ENCODE measurements at places on chromosomes 3 and 15. TPM values are rescaled to one million over a fixed set of nuclear protein-coding genes. Genes with fewer than 3 reads are reported as not detected.
A peak's percentile ranks its signal among the peaks of the same experiment; 100 is the strongest.

The MAN2A2 gene
- 32.4 TPM for total RNA-seq

GRCh38 chr15:27768732-27769475 lies 330.2 kb downstream of the OCA2 start:
- peak; percentile 12 for DNase-seq

The TTLL13 gene
- 0.31 TPM for total RNA-seq

DNA sequence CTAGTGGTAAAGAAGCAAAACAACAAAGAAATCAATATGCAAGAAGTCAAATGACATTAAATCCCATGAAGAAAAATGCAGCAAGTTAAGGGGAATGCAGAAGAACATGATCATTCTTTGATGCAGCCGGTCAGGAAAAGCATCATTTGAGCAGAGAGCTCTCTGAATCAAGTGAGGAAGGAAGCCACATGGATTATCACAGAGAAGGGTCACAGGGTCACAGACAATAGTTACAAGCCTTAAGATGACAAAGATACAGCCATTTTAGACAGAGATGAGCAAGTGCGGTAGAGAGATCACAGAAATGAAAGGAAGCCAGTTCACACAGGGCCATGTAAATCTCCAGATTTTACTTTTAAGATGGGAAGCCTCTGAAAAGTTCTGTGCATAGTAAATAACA lies 43.9 kb downstream of the UBE3A start:
- no peak for DNase-seq

The CIP2A gene
- total RNA-seq, result 23.7 TPM

GRCh38 chr3:24264748-24265158 lies 229.9 kb downstream of the THRB start:
- DNase-seq, result no peak

GRCh38 chr15:75640483-75641178 lies 607 bp upstream of the IMP3 start:
- DNase-seq, result no peak

DNA sequence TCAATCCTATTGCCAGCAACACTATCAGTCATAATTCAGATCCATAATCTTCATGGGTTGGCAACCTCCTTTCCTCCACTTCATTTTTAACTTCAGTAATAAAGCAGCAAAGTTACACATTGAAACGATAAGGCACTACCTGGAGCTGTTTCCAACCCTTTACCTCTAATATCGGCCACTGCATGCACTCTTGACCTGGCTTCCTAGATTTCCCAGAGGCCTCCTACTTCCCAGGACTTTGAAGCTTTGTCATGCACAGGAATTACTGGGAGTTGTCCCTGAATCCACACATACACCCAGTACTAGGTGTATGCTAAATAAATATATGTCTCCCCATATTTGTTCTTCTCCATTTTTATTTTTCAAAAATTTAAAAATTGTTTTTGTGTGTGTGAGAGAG lies 126.1 kb downstream of the PLD1 start:
- no peak for DNase-seq

DNA sequence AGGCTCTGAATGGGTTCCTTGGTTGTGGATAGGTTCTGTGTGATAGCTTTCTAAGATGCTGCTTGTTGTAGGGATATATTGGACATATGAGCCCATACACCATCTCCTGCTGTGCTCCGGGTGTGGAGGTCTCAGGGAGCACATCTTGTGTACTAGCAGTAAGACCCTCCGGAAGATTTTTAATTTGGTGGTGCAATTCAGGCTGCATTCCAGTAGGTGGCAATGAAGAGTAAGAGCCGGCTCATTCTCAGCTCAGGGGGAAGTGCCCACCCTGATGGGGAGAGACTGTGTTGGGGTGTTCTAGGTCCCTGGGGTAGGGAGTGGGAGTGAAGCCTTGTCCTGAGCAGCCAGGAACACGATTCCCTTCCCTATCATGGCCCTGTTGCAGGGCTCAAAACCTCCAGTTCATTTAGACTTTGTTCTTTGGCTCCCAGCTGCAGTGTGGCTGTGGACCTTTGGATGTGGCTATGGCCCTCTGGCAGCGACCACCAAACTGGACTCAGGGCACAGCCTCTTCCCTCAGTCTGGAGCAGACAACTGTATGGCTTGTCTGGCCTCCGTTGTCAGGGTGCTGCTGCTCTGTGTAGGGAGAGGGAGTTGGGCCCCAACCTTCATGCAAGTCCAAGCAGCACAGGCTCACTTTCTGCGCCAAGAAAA lies 104.7 kb downstream of the UNC13C start:
- no peak for DNase-seq

The PARP3 gene
- total RNA-seq, result 1.7 TPM

The CIDEC gene
- not detected for total RNA-seq

All from occipital lobe (tissue), 3 donors.